WTC11 (cell line): ENCODE measurements at places on chromosomes 13 and 19.
A peak's percentile ranks its signal among the peaks of the same experiment; 100 is the strongest.

- DNase-seq = no peak
Observed at GRCh38 chr19:33557196-33557595, 35.6 kb upstream of the PEPD start.

DNA sequence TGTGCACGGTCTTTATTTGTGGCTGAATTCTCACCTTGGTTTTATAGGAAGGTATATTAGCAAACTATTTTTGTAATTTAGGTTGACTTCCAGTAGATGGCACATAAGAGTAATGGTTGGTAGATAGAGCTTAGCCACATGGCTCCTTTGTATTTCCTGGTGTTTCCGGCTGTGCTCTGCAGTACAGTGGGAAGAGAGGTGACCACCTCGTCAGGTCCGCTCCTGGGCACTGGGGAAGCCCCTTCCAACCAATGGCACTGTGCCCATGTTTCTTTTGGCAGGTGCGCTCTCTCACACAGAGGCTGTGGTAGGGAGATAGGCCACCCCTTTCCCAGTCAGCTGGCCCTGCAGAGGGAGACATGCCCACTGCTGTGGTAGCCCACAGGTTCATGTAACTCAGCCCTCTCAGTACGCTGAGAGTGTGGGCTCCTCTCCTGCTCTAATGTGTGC, 74.3 kb upstream of the ATP12A start:
- no peak for DNase-seq

GRCh38 chr13:106525865-106526264, 9.6 kb downstream of the EFNB2 start:
- DNase-seq = no peak

- DNase-seq = no peak
Observed at GRCh38 chr13:44470638-44471562, 97.3 kb downstream of the SERP2 start.

- peak; percentile 61 for DNase-seq
Observed at GRCh38 chr19:23070353-23071146, 46.3 kb upstream of the ZNF730 start.

DNA sequence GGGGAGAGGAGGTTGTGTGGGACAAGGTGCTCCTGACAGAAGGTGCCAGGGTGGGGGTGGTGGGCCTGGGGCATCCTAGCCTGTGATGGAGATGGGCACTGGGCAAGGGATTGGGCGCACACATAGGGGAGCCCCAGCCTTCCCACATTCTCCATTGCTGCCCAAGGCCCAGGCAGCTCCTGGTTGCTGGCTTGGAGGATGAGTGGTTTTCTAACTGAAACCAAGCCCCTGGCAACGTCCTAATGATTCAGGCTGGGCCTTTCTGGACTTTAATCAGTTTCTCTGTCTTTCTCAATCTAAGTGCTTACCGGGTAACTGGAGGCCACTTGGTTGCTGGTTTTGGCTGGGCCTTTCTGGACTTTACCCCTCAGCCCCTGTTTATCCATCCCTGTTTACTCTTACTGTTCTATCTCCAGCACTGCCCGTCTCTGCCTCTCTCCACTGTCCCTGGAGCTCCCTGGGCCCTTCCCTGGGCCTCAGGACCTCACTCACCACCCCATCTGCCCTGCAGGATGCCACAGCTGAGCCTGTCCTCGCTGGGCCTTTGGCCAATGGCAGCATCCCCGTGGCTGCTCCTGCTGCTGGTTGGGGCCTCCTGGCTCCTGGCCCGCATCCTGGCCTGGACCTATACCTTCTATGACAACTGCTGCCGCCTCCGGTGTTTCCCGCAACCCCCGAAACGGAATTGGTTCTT, 354 bp downstream of the CYP4F3 start:
- no peak for DNase-seq

- no peak for DNase-seq
Observed at GRCh38 chr13:77465603-77466195, 69.8 kb upstream of the SCEL start.

- no peak for DNase-seq
Observed at GRCh38 chr13:28044608-28045007, 55.8 kb downstream of the FLT3 start.

DNA sequence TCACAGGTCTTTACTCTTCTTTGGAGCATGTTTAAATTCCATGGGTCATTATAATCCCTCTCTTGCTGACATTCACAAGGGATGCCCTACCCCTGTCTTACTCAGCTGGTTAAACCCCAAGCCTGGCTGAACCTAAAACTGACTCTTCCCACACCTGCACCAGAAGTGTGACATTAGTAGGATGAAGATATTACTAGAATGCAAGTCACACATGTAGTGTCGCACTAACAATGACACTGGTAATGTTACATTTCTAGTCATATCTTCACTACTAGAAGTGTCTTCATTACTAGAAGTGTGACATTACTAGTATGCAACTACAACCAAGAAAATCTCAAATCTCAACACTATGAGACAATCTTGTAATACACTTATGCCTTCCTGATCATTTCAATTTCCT, 14.2 kb downstream of the ZAR1L start:
- no peak for DNase-seq

- no peak for DNase-seq
Observed at GRCh38 chr13:50901701-50902100, 7.9 kb upstream of the RNASEH2B start.

- no peak for DNase-seq
Observed at GRCh38 chr13:20442375-20442774, 83.3 kb downstream of the CRYL1 start.

DNA sequence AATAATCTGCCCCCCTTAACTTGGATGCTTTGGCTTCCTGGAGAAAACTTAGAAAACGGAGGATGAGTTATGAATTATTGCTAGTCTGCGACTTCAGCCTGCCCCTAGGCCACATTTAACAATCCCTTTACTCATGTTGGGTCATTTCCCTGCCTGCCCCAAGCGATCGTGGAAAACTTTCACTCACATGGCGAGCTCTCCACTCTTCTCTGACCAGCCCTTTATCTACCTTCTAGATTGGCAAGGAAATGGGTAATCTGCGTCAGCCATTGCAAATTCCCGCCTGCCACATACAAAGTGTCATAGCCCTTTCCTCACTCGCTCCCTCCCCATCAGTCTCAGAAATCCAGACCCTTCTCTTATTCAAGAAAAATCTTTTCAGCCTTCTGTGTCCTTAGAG, 154.3 kb upstream of the IRS2 start:
- DNase-seq = no peak

GRCh38 chr13:106213028-106213757, 322.3 kb downstream of the EFNB2 start:
- no peak for DNase-seq

DNA sequence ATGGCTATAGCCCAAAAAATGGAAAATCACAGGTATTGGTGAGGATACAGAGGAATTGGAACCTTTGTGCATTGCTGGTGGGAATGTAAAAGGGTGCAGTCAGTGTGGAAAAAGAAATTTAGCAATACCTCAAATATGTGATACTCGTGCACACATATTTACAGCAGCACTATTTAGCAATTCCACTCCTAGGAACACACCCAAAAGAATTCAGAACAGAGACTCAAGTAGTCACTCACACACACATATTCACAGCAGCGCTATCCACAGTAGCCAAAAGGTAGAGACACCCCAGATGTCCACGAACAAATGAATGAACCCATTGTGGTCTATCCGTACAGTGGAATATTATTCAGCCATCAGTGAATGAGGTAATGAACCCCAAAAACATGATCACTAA, 114.0 kb downstream of the COL4A2 start:
- no peak for DNase-seq

GRCh38 chr13:26458196-26458749, 99.2 kb upstream of the WASF3 start:
- no peak for DNase-seq

GRCh38 chr13:112905086-112905485, 63.9 kb upstream of the MCF2L start:
- no peak for DNase-seq

- no peak for DNase-seq
Observed at GRCh38 chr13:39804332-39805210, 149.1 kb downstream of the COG6 start.
